SK-N-SH treated with all-trans-retinoic acid at 6 μM for 48 hours (cell line): ENCODE measurements at places on chromosomes 2 and 18.

DNA sequence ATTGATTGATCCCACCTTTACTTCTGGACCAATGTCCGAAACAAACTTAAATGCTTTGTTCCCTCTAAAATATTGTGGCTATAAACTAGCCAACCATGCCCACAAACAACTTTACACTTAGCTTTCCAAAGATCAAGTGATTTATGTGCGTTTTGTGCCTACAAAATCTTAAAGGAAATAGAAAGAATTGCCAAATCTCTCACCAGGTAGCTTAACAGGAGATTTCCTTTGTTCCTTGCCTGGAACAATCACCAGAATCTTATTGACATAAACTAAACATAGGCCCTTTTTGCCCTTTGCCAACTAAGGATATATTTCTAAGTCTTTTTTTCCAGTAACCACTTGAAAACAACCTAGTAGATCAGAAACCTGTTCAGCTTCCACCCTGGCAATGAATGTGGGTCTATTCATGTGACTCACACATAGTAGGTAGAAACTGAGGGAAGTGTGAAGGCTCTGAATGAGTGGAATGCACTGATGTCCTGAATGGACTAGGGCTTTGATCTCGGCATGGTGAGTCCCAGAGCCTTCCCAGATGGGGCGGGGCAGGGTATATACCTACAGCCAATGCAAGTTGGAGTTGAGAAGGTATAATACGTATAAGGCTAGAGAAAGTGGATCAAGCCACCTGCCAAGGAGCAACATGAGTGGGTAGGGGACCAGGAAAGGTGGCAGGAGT, 94.6 kb upstream of the PPP1CB start:
- ATAC-seq = no peak

GRCh38 chr2:241061275-241061674, 40.8 kb downstream of the MTERF4 start:
- ATAC-seq = no peak

GRCh38 chr2:223880796-223881195, 43.4 kb upstream of the AP1S3 start:
- no peak for ATAC-seq

GRCh38 chr18:75507636-75508035, 80.1 kb upstream of the SMIM21 start:
- no peak for ATAC-seq

DNA sequence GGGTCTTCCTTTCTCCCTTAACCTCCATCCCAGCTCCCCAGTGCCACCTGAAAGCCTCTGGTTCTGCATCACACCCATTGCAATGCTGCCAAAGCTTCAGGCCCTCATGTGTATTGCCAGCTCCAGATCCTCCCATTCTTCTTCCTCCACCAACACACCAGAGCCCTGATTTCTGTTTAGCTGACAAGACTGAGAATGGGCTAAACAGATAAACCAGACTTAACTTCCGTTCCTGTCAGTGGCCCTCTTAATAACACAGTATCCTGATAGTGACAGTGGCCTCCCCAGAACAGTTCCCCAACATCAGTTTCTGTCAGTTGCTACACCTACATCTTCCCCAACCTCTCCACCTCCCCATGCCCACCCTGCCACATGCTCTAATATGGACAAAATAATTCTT, 31.3 kb upstream of the C1D start:
- no peak for ATAC-seq

DNA sequence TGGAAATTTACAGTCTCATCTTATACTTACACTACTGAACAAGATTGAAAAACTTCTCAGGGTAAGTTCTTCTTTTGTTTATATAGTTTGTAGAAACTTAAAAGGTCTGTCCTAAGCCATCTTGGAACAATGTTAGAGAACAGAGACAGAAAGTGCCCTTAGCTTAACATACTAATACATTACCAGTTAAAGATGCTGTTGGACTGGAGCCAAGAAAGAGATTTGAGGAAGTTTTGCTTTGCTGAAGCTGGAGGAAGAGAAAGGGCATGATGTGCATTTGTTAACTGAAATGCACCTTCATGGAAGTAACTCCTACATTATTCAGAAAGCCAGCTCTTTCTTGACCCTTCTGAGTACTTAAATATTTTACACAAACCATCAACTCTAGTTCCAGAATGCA, 66.5 kb upstream of the TNFRSF11A start:
- no peak for ATAC-seq

- no peak for ATAC-seq
Measured at GRCh38 chr18:51721388-51721787, 523.9 kb upstream of the MEX3C start.

GRCh38 chr2:221758076-221758475, 186.0 kb upstream of the EPHA4 start:
- no peak for ATAC-seq

- peak; percentile 86 for ATAC-seq
Measured at GRCh38 chr2:40343902-40344301, 108.0 kb downstream of the SLC8A1 start.

GRCh38 chr2:240579771-240580614, 6.5 kb upstream of the CAPN10 start:
- ATAC-seq = peak; percentile 74

- no peak for ATAC-seq
Measured at GRCh38 chr2:184402381-184402780, 195.9 kb upstream of the ZNF804A start.

DNA sequence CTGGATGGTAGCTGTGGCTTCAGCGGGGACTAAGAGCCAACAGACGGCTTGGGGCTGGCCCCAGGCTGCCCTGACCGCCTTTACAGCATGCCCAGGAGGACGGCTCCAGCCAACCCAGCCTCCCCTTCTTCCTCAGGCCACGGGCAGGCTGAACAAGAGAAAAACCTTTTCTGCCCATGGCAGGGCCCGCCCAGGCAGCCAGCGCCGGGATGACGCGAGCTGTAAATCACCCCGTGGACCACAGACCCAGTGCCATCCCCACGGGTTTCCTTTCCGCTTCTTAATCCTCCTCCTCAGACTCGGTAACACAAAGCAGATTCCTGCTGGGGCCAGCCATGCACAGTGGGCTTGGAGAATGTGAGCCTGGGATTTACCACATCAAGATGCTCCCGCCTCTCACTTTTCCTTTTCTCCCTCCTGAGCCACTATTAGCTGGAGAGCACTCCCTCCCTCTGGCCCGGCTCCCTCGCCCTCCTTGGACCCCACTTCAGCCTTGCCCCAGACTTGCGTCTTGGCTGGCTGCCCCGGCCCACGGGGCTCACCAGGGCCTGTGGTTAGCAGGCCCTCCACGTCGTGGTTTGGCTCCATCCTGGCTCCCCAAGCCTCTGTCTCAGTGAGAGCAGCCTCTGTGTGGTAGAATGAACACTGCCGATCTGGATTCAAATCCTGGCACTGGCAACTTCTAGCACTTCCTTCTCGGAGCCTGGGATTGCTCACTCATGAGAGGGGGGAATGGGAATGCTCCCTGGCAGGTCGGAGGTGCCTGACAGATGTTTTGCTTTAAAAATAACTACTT, 31.4 kb downstream of the ATOH8 start:
- ATAC-seq = peak; percentile 77

GRCh38 chr2:79860228-79861058, 347.6 kb downstream of the CTNNA2 start:
- ATAC-seq = 0 out of 3 replicates have a peak, but pooled peaks have one; percentile 28

DNA sequence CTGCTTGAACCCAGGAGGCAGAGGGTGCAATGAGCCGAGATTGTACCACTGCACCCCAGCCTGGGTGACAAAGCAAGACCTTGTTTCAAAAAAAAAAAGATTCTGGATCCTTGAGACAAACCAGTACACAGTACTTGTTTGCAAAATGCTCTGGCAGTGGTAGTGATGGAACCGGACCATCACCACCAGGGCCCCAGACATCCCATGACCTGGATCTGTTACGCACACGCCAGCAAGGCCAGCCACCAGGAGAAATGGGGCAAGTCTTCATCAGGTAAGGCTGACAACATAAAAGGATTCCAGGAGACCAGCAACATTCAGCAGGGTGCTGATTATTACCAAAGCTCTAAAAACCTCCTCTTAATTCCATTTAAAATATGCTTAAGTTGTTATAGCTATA, 35.5 kb downstream of the TBC1D8 start:
- ATAC-seq = no peak

GRCh38 chr2:59947917-59948541, 605.4 kb downstream of the BCL11A start:
- no peak for ATAC-seq

DNA sequence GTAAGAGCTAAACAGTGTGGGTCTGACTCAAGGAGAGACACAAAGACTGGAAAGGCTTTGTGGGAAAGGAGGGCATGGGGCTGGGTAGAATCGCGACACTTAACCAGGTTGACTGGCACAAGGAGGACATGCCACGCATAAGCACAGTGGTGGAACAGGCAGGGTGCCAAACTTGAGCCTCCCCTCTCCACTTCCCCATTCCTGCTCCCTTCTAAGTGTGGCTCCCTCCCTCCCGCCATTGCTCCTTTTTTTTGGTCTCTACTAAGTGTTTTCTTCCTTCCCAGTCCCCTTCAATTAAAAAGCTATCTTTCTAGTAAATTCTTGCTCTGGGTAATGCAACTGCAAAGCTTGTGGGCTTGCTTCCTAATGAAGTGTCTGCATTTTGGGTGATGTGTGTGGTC, 40.3 kb upstream of the ZFP36L2 start:
- no peak for ATAC-seq

DNA sequence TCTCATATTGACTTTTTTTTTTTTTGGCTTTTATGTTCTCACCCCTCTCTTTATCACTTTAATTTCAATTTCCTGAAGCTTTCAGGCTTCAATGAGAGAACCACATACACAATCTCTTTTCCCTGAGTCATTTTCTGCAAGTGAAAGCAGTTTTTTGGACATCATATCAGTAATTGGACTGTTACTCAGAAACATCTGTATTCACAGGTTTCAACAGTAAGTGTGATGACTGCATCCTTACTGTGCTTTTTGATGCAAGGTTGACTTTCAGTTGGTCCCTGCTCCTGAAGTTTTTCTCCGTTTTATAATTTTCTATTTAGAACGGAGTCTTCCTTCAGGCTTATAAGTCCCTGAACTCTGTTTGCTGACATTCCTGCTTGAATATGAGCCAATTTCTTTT, 70.5 kb upstream of the CCBE1 start:
- ATAC-seq = no peak

GRCh38 chr18:70250781-70251180, 38.1 kb upstream of the SOCS6 start:
- ATAC-seq = no peak

DNA sequence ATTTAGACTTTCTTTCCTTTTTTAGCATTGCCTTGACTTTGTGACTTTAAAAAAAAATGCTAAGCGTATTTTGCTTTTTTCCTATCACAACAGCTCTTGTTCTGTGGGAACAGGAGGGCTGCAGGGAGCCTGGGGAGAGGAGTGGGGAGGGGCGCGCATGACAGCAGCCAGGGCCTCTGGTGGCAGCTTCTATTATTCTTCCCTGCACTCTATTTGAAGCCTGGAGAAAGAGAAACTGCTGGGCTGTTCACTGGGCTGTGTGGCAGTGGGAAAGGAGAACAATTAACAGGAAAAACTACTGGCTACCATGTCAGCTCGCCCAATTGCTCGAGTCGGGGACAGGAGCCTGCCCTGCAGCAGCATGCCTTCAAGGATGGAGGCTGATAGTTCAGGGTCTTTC, 119.0 kb upstream of the ZBTB14 start:
- no peak for ATAC-seq

GRCh38 chr2:187544371-187545080, 9.7 kb downstream of the TFPI start:
- ATAC-seq = no peak

DNA sequence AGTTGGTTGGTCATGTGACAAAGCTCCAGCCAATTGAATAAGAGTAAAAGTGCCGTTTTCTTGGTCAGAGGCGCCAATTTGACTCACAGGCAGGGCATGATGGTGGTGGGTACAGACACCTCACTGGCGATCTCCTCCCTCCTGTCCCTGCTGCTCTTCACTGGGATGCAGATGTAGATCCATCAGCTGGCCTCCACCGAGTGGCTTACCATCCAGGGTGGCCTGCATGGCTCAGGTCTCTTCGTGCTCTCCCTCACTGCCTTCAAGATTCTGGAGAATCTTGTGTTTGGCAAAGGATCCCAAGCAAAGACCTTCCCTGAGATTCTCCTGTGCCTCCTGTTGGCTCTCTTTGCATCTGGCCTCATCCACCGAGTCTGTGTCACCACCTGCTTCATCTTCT, 12.9 kb downstream of the SIX2 start:
- no peak for ATAC-seq

DNA sequence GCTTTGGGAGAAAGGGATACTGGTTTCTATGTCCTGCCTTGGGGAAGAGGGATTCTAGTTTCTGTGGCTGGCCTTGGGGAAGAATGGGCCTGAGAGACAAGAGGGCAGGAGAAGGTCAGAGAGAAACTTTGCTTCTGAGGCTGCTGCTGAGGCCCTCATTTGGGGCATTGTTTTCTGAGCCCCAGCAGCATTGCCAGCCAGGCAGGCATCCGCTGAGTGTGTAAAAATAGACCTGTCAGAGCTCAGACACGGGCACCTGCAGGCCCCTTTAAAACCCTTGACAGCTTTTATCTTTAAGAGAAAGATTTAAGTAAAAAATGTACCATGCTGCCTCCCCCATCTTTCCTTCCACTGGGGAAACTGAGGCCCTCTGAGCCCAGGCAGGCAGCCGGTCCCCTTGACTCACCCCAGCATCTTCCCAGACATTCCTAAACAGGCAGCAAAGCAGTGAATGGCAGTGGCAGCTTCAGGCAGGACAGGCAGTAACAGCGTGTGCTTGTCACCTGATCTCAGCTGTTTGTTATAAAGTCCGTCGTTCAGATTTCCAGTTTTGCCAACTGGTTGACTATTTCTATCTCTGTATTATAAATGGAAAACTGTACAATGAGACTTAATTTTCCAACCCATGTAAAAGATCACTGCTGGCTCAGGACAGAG, 27.6 kb downstream of the MLPH start:
- no peak for ATAC-seq

DNA sequence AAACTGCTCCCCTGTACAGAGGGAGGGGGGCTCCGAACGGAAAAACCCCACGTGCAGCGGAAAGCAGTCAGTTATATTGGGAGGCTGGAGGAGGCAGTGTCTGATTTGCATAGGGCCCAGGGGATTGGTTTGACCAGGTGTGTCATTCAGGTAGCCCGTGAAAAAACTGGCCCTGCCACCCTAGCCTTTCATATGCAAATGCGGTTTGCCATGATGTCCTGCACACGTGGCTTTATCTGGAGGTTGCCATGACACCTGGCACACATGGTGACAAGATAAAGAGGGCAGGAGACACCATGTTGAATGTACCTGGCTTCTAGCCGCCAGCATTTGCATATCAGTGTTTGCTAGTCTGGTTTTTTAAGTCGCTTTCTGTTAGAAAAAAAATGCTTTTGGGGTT, 20.5 kb downstream of the SLC25A52 start:
- no peak for ATAC-seq

GRCh38 chr2:47598476-47598875, 184.5 kb upstream of the MSH6 start:
- no peak for ATAC-seq

- ATAC-seq = no peak
Measured at GRCh38 chr2:148824190-148824589, 50.8 kb upstream of the KIF5C start.

DNA sequence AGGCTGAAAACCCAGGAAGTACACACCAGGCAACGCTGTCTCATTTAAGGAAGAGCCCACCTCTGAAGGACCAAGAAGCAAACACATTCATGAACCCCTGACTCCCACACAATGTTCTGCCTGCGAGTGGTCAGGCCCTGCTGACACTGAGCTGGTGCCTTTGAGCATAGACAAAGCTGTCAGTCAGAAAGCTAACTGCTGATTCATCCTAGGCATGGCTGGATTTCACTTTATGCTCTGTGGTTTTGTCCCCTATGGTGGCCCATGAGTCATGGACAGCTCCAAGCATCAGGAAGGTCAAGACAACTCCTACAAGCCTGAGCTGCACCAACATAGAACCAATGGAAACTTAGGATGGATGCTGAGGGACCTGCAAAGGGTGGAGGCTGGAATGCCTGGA, 78.9 kb downstream of the UXS1 start:
- ATAC-seq = peak; percentile 68

GRCh38 chr18:78722929-78723710, 256.5 kb upstream of the SALL3 start:
- ATAC-seq = no peak
